ENCODE measurements at places on chromosomes 3 and 15.

GRCh38 chr15:89333011-89333860, 1.4 kb downstream of the POLG start:
- DNase-seq, result no peak

- no peak for DNase-seq
Observed at GRCh38 chr15:49370782-49371181, 52.3 kb upstream of the FGF7 start.

DNA sequence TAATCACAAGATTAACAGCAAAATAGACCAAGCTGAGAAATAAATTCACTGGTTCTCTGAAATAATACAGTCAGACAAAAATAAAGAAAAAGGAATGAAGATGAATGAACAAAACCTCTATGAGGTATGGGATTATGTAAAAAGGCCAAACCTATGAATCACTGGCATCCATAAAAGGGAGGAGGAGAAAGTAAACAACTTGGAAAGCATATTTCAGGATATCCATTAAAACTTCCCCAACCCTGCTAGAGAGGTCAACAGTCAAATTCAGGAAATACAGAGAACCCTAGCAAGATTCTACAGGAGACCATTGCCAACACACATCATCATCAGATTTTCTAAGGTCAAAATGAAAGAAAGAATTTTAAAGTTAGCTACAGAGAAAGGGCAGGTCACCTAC, 649.7 kb upstream of the CBLB start:
- no peak for DNase-seq

DNA sequence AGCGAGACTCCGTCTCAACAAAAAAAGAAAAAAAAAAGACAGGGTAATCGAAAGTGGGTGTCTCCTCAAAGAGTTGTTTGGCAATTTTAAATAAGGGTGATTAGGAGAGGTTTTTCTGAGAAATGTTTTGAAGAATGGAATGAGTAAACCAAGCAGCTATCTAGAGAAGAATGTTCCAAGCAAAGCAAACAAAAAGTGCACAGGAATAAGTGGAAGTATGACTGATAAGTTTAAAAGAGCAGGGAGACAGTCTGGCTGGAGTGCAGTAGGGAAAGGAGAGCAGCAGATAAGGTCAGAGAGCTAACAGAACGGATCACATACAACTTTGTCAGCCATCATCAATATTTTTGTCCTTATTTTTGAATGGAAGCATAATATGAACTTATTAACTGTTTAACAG, 853.5 kb downstream of the TUSC7 start:
- DNase-seq, result no peak

GRCh38 chr3:110738531-110738930, 333.1 kb upstream of the NECTIN3 start:
- DNase-seq, result no peak

- DNase-seq, result no peak
Observed at GRCh38 chr3:169475978-169476698, 187.4 kb downstream of the MECOM start.

- DNase-seq, result no peak
Observed at GRCh38 chr15:41886741-41887140, 7.1 kb downstream of the SPTBN5 start.

DNA sequence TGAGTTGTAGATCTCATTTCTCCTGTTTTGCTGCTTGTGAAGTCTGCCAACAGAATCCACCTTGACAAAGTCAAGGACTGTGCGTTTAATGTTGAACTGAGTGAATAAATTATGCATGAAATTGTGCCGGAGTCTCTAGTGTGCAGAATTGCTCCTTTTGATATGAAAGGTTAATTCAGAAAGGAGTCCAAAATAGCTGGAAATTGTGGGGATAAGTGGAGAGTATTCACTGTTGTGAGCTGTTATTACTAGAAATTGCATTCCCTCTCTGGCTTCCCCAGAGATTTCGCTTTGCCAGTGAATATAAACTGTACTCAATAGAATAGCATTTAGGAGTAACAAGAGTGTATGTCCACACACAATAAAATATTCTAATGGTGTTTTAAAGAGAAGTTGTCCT, 43.1 kb downstream of the SAMMSON start:
- no peak for DNase-seq

GRCh38 chr3:155426524-155427230, 133.2 kb upstream of the STRIT1 start:
- DNase-seq, result no peak

- DNase-seq, result no peak
Observed at GRCh38 chr15:79779746-79780145, 117.1 kb downstream of the MTHFS start.

- no peak for DNase-seq
Observed at GRCh38 chr3:156174229-156174847, 54.0 kb downstream of the KCNAB1 start.

DNA sequence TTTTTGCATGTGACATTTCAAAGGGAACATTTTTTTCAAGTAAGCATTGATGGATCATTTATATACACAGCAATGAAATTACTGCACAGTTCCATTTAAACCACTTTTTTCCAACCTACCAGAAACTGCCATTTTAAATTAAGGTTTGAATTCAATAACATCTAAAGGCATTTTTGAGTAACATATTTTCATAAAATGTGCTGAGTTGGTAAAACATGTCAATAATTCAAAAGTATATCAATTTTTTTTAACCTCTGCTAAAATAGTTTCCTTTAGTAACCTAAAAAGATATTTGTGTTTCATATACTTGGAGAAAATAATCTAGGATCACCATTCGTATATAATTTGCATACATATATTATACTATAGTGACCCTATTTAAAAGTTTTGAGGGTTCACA, 355.1 kb upstream of the KCNMB2 start:
- no peak for DNase-seq

- no peak for DNase-seq
Observed at GRCh38 chr3:126342991-126343648, 14.1 kb downstream of the KLF15 start.

DNA sequence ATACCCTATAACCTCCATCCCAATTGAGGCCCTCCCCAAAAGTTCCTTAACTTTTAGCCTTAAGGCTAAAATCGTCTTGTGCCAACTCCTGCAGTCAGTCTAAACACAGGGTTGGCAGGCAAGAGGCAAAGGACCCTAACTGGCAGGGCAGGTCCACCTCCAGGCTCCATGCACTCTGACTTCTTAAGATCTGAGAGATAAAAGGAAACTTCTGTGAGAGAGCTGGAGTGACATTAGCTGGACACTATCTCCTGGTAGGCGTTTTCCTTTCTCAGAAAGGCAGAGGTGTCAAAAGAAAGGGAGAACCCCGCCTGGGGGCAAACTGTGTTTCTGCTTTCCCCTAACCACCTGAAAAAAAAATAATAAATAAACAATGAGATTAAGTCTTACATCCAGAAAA, 3.6 kb downstream of the CHSY1 start:
- no peak for DNase-seq

DNA sequence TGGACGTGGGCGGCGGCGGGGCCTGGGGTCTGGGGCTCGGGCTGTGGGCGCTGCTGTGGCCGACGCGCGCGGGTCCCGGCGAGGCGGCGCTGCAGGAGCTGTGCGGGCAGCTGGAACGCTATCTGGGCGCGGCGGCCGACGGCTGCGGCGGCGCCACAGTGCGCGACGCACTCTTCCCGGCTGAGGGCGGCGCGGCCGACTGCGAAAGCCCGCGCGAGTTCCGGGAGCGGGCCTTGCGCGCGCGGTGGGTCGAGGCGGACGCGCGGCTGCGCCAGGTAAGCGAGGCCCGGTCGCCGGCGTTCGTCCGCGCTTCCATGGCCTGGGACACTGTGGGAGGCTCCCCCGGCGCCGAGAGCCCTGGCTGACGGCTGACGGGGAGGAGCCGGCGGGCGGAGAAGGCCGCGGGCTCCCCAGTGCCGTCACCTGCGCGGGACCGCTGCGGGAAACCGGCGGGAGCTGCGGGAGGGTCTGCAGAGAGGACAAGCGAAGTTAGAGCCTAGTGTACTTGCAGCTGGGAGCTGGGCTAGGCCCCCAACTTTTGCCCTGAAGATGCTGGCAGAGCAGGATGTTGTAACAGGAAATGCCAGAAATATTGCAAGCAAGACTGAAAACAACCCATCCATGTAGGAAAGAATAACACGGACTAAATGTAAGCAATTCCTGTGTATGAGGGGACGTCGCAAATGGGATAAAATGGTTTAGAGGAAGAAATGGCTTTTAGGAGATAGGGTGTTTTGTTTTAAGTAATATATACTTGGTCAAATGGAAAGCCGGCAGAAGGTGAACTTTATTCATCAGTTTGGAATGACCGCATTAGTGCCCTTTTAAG, 847 bp downstream of the WHAMM start:
- no peak for DNase-seq

- DNase-seq, result no peak
Observed at GRCh38 chr3:17761563-17761962, 19.1 kb upstream of the TBC1D5 start.

DNA sequence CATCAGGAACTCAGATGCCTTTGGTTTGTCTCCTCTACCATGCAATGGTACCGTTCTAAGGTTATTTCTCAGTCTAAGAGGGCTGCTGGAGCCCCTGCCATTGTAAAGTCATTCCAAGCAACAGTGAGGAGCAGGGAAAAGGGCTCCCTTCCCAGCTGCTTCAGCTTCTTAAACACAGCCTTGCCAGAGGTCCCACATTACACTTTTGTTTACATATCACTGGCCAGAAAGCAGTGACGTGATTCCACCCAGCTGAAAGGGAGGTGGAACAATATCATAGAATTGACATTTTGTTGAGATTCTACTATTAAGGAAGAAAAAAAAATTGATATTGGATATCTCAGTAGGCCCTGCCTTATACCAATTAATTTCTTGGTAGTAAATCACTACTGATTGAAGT, 194.6 kb downstream of the SUCLG2 start:
- DNase-seq, result no peak

DNA sequence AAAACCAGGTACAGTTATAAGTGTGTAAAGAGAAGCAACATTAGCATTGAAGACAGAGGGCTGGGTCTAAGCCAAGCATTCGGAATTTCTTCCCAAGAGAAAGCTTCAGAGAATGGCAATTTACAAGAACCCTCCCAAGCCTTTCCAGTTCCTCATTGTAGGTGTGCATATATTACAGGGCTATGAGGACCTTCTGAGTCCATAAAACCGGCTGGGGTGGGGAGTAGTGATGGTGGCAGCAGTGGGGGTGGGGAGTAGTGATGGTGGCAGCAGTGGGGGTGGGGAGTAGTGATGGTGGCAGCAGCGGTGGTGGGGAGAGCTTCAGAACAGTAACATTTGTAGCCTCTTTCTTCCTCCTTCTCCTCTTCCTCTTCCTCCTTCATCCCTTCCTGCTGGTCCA, 368.7 kb upstream of the UMPS start:
- no peak for DNase-seq

DNA sequence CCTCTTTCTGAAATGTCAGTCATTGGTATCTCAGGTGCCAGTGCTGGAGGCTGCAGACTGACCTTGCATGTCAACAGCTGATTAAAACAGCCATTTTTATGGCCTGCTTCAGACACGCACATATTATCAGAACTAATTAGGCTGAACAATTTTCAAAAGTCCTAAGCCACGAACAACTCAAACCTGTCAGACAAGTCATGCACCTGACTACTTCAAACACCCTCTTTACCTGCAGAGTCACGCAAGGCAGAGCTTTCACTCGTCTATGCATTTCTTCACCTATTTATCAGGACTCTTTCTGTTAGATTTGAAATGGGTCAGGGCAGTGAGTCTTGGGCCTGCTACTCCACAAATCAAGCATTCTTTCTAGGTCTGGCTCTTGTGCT, 26.7 kb downstream of the CLK3 start:
- DNase-seq, result no peak

GRCh38 chr15:75779504-75779903, 63.7 kb upstream of the UBE2Q2 start:
- no peak for DNase-seq

Data from T1000 (cell line).